ENCODE measurements at places on chromosomes 2 and 18. TPM values are rescaled to one million over a fixed set of nuclear protein-coding genes. Genes with fewer than 3 reads are reported as not detected.

ZRANB3 gene
- 4.1 TPM for total RNA-seq

DNA sequence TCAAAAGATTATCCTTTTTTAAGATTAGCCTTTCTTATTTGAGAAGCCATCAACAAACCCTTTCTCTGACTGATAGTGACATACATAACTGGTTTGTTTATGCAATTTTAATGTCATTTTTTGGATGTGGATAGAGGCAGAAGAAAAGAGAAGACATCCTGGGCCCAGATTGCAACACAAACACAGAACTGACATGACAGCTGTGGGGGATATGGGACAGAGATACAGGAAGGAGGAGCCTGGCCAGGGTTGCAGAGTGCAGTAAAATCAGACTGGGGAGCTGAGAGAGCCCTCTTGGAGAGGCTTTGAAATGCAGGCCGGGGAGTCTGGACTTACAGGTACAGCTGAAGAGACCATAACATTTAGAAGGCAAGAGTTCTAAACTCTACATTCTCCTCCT, 65.1 kb downstream of the SIGLEC15 start:
- DNase-seq: no peak

DNA sequence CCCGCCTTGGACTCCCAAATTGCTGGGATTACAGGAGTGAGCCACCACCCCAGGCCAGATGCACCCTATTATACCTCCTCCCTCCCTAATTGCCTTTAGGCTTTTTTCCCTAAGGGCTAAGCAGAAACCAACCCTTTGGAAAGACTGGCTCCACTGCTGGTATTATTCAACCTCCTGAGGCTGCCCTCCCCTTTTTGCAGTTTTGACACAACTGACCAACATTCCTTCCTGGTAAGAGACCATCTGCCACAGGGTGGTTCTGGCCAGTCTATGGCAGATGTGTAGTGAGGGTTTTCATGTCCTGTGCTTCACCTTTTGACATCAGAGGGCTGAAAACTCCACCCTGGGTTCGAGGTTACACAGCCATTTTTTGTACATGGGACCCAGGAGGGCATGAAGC, 1785.3 kb upstream of the CELF4 start:
- no peak for DNase-seq

DNA sequence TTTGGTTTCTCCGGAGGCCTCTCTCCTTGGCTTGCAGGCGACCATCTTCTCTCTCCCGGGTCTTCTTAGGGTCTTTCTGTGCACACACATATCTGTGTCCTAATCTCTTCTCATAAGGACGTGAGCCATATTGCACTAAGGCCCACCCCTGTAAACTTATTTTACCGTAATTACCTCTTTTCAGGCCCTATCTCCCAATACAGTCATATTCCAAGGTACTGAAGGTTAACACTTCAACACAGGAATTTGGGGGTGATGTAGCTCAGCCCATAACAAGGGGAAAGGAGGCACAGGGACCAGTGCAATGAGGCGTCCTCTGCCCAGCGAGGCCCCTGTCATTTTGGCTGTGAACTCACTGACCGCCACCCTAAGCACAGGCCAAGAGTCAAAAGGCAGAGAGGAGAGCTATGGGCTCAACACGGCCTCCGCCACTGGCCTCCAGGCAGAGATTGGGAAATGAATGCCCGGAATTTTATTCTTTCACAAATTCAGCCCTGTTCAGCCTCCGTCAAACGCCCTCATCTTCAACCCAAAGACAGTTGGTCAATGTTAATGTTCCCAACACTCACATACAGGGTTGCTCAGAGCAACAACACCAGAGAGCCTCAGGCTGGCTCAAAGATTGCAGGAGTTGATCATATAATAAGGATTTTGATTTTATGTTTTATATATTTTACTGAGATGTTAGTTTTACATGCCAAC, 15.9 kb upstream of the NMUR1 start:
- no peak for DNase-seq
